NCI-H2107 (cell line): ENCODE measurements at places on chromosomes 6 and 20.

- no peak for DNase-seq
Observed at GRCh38 chr20:3543901-3544507, 73.2 kb downstream of the ATRN start.

DNA sequence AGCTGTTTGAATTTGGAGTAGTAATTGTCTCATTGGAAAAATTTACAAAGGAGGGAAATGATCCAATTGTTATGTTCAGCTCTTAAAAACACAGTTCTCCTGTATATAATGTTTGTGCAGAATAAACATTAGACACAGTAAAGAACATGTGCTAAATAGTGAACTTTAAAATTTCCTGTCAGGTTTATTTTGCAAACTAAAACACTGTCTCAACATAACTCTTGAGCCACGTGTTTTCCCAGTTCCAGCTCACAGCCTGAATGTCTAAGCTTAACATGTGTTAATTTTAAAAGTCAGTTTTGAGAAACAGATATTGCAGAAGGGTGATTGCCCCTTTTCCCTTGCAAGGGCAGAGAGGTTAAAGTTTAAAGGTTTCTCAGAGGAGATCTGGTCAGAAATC, 20.6 kb downstream of the EPHA7 start:
- DNase-seq = no peak

DNA sequence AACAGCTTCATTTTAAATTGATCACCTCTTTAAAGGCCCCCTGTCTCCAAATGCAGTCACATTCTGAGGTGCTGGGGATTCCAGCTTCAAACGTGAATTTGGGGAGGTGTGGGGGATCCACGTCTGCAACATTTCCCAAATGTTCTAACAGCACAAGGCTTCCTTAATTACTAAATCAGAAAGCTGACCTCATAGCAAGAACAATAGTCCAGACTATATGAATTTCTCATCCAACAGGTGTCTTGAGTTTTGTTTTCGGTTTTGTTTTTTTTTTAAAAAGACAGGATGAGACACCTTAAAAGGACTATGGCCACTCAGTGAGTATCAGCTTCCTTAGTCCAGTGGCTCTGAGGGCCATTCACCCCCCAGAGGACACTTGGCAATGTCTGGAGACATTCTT, 11.5 kb downstream of the ATP9A start:
- no peak for DNase-seq

GRCh38 chr20:54642864-54643667, 167.7 kb downstream of the DOK5 start:
- no peak for DNase-seq

- no peak for DNase-seq
Observed at GRCh38 chr6:30727920-30728553, 7.9 kb downstream of the TUBB start.
